Common myeloid progenitor, CD34-positive (primary cell): ENCODE measurements at places on chromosomes 13 and 19.

DNA sequence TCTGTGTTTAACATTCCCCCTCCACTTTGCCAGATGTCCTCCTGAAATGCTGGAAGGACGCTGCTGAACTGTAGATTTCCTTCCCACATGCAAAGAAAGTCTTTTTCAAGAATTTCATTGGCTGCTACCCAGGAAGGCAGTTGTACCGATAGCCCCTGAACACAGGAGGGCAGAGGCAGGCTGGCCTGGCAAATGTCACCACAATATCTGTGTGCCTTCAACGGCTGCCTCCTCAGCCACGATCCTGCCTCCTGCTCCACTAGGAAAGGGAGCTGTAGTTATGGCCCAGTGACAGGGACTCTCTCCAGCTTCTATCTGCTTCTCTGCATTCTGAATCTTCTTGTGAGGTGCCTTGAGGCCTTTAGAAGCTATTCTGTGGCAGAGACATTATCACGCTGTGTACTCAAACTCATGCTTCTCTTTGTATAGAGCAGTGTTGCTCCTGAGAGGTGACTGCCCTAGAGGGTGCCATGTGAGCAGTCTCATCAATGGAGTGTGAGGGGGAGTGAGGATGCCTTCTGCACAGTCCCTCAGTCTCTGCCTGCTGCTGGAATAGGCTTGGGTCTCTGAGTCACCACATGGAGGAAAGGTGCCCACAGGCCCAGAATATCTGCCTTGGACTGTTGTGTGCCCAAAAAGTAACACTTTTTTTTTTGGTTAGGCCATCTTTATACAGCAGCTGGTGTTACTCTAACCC is 279.8 kb downstream of the DNAJC15 start:
- peak; percentile 81 for DNase-seq

GRCh38 chr19:6801485-6802086 is 29.1 kb downstream of the VAV1 start:
- peak; percentile 96 for DNase-seq

GRCh38 chr19:4878491-4878968 is 11.1 kb upstream of the PLIN3 start:
- DNase-seq = peak; percentile 64

- DNase-seq = no peak
Measured at GRCh38 chr13:76868371-76868770, 17.8 kb downstream of the KCTD12 start.

GRCh38 chr19:41799444-41800000 is 3.1 kb downstream of the CEACAM3 start:
- no peak for DNase-seq

GRCh38 chr13:99991828-99992775 is 10.5 kb downstream of the ZIC2 start:
- no peak for DNase-seq

DNA sequence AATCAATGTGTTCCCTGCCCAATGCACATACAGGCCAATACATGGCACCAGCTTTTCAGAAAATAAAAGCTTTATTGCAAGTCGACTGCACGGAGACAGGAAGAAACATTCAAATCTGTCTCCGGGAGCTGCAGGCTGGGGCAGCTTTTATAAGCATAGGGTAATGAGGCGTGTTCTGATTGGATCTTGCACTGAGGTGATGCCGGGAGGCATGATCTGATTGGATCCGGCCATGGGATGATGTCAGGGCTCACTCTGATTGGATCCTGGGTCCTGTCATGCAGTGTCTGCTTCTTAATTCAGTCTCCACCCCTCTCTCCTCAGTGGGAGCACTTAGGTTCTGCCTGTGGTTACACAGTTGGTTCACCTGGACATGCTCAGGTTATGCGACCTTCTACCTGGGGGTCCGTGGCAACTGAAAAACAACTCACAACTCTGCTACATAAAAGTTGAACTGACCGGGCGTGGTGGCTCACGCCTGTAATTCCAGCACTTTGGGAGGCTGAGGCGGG is 11.8 kb upstream of the FBN3 start:
- DNase-seq = no peak

- peak; percentile 35 for DNase-seq
Measured at GRCh38 chr13:41059456-41060081, 1.7 kb upstream of the WBP4 start.

- no peak for DNase-seq
Measured at GRCh38 chr13:99702687-99703319, 201.5 kb downstream of the TM9SF2 start.

DNA sequence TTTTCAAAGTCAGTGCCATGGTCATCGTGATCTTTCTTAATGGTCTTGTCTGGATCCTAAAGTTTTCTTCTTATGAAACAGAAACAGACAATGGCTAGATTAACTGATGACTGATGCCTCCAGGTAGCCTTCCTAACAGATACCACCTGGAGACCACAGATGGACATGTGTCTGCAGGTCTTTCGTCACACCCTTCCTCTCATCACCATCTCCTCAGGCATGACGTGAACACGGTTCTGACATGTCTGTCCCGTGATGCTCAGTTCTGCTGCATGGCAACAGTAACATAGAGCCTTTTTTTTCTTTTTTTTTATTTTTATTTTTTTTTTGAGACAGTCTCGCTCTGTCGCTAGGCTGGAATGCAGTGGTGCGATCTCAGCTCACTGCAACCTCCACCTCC is 13.1 kb upstream of the LAMP1 start:
- no peak for DNase-seq

DNA sequence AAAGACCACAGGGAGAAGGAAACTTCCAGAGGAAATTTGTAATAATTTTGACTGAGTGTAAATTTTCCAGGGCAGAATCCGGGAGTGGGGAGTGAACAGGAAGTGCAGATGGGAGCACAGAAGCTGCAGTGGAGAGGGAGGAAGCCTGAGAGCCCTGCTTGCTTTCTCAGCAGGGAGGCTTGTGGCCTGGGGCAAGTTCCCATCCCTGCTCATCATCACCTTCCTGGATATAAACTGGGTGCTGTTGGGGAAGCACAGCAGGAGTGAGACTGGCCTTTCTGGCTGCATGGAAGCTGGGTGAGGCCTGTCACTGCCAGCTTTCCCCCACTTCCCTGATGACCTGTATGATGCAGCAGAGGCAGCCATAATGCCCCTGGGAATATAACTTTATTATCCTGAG is 532.9 kb downstream of the SLITRK6 start:
- no peak for DNase-seq

DNA sequence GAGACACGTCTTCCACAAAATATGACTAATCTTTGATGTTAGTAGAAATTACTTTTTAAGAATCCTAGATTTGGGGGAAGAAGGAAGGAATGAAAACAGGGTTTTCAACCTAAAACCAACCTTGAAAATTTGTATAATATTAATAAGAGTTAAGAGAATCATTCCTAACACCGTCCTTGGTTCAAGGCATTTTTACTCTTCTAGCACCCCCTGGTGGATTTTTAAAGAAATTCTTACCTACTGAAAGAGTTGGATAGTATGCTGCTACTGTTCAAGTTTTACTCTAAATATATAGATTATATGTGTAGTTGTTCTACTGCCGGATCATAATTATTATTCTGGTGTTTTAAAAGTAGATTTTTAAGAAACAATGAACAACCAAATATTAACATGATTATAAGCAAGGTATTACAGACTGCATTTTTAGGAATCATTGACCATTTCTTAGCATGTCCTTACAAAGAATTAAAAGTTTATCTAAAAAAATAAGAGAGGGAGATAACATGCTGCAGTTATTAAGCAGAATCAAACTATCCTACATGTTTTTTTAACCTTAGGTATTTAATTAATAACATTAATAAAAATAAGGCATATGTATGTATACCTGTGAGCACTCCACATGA is 7.4 kb upstream of the SLITRK6 start:
- DNase-seq = peak; percentile 67

- peak; percentile 94 for DNase-seq
Measured at GRCh38 chr19:7871437-7872305, 2.5 kb downstream of the PRR36 start.

DNA sequence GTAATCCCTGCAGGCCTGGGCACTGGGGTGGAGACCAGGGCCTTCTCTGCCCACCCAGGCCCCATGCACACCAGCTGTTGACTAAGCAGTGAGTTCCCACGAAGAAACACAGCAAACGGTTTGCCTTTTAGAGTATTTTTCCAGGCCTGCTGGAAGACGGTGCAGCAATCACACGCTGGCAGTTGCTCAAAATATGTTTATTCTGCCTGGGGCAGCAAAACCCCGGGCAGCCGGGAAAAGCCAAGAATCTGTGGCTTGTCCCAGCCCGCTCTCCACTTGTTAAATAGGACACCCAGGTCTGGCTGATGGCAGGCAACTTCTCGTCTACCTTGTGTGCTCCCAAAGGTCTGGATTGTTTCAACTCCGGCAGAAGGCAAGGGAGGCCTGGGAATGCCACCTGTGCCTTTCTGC is 40.8 kb downstream of the GGACT start:
- no peak for DNase-seq

DNA sequence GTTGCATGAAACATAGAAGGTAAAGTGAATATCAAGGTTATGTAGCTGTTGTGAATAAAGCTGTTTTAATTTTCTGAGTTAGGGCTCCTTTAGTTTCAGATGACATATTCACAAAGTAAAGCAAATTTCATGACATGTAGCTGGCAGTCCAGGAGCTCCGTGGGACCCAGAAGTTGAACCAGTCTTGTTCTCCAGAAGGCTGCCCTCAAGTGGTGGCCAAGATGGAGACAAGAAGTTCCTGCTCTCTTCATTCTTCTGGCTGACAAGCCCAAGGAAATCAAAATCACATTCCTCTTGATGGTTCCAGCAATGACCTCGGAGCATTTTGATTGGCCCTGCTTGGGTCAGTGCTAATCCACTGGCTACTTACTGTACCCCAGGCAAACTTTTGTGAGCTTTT is 128.7 kb downstream of the LIG4 start:
- DNase-seq = no peak
